ENCODE measurements at places on chromosomes 11 and 22.

GRCh38 chr11:7518811-7519562 lies 5.2 kb downstream of the PPFIBP2 start:
- DNase-seq = no peak

DNA sequence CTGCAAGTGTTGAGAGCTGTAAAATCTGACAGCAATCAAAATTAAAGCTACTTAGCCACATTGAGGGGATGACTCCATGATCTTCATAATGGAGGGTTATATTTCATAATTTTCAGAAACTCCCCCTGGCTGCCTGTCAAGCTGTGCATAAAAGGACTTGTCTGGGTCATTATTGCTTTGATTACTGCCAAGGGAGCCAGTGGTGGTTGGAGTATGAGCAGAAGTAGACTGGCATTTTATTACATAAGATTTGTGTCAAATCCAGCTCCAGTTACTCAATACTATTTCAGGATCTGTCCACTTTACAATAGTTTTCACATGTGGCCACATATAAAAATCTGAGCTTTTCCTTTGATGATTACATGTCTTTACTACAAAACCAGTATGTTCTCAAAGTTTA lies 108.9 kb upstream of the SLC5A12 start:
- no peak for DNase-seq

- DNase-seq = no peak
These were observed 19.7 kb downstream of the SCUBE2 start for GRCh38 chr11:9071692-9072091.

- no peak for DNase-seq
These were observed 138.4 kb upstream of the CADM1 start for GRCh38 chr11:115642660-115643059.

DNA sequence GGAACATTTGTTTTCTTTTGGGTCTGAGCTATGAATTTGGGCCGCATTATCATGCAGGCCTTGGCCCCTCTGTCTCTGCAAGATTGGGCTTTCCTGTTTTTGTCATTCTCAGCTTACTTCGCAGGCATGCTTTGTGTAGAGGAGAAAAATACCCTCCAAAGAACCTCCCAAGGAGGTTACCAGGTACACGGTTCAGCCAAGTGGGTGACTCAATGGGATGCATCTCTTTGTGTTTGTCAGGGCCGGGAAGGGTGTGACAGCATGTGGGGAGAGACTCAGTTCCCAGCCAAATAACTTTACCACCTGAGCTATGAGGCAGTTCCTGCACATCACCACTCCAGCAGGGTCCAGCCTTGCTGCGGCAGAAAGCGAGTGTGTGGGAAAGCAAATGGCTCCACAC lies 47.8 kb upstream of the CLDN5 start:
- DNase-seq = no peak

DNA sequence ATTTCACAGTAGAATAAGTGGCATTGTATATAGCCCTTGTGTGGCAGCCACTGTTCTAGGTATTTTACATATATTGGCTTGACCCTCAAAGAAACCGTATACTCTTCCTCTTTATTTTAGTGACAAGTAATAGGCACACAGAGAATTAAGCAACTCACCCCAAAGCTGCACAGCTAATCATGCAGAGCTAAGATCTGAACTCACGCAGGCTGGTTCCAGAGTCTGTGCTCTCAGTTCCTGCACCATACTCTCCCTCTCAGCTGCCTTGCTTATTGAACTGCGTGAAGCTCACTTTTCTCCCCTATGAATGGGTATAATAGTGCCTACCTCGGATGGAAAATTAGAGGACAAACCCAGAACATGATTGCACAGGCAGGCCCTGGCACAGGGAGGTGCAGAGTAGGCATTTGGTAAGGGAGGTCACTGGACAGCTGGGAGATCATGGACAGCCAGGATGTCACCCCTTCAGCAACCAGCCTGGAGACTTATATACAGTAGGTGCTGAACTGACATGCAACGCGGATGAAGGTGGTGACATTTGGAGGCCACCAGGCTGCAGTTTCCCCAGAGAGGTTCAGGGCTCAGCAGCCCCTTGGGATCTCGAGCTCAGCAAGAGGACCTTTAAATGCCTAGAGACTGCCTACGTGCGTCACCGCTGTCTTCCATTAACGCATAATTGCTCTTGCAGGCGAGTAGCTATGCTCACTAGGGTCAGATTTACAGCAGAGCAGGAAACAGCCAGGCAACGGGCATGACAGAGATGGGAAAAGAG lies 78.4 kb upstream of the TP53I11 start:
- DNase-seq = no peak

DNA sequence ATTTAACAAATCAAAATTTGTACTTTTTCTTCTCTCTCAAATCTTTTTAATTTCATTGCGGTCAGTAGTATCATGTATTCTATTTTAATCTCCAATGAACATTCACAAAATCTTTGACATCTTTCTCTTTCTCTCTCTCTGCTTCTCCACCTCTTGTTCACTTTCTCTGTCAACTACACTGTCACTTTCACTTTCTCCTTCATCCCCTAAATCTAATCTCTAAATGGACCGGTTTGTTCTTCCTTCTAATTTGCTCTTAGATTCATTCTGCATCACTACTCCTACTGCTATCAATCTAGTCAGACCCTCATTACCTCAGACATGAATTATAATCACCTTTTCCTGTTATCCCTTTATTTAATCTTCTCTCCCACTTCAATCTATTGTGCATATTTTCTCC lies 18.6 kb downstream of the CCDC73 start:
- DNase-seq = no peak

DNA sequence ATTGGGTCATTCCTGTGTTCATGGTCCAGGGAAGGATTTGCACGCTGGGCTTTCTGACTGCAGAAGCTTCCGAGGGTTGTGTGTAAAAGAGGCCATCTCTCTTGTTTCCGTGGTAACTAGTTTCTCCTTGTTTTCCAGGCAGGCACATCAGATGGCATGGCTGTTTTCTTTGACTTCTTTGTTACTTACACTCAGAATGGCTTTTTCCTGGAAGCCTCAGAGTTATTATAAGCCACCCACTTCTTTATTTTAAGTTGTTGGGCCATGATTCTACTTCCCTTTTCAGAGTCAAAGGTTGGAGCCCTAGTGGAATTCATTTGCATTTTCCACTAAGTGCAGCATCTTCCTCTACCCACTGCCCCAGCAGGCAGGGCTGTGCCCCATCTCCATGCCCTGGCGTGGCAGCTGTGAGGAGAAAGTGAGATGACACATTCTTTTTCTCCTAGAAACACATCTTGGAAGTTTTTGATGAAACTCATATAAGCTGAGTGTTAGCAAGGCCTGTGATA lies 94.9 kb downstream of the PRR5L start:
- DNase-seq = no peak

- no peak for DNase-seq
These were observed 28.3 kb downstream of the TSPAN18 start for GRCh38 chr11:44754876-44755555.

DNA sequence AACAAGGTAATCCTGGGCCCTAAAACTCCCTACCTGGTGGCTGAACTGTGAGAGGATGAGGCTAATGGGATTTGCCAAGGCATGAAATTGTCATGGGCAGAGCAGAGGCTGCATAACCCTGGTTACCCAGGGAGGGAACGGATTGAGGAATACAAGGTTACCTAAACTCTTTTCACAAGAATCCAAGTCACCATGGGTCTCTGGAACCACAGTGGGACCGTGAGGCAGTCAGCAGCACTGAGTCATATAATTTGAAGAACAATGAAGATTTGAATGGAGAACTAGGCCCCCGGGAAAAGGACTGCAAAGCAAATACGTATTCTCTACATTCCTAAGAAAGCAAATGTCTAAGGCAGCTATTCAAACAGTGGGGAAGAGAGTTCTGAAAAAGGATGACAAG lies 19.8 kb downstream of the CAT start:
- no peak for DNase-seq

- no peak for DNase-seq
These were observed 33.2 kb downstream of the ADORA2A start for GRCh38 chr22:24460418-24461089.

GRCh38 chr11:59212744-59213631 lies at the start of gene MPEG1:
Gene MPEG1 (minus strand): TSS chr11:59212927. CDS start chr11:59212865, 62 bp downstream.
- DNase-seq = no peak
